ENCODE measurements at places on chromosomes 7 and 10.
A peak's percentile ranks its signal among the peaks of the same experiment; 100 is the strongest.

DNA sequence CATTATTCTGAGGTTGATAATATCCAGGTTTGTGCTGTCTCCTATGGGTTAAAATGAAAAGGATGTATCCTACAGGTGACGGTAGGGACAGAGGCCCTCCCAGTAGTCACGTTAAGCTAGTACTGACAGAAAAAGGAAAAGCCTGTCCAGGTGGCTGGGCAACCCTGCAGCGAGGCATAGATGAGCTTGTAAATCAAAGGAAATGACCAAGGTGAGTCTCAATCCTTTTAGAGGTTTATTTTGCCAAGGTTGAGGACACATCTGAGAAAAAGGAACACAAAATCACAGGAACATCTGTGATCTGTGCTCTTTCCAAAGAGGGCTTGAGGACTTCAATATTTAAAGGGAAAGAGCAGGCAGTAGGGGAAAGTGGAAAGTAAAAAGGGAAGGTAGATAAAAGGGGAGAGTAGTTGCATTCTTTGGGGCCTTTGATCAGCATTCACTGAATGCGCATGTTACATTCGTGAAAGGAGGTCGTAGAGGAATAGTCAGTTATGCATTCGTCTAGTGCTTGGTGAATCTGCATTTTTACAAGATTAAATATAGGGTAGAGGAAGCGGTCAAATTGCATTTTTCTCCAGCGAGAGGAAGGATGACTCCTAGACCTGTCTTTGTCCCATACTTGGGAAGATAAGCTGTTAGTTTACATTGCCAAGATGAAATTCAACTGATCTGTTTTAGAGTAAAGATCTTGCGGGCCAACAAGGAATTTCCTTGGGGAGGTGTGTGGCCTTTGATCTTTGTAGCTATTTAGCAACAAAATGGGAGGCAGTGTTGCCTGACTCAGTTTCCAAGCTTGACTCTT is 884 bp upstream of the GSTO1 start:
- no peak for DNase-seq

DNA sequence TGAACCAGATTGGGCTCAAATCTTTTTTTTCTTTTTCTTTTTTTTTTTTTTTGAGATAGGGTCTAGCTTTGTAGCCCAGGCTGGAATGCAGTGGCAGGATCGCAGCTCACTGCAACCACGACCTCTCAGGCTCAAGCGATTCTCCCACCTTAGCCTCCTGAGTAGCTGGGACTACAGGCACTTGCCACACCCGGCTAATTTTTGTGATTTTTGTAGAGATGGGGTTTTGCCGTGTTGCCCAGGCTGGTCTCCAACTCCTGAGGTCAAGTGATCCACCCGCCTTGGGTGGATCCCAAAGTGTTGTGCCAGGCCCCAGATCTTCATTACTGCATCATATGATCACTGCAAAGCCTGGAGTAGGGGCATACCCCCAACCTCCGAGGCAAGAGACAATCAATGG is 2.8 kb downstream of the DNAJC30 start:
- DNase-seq, result no peak

DNA sequence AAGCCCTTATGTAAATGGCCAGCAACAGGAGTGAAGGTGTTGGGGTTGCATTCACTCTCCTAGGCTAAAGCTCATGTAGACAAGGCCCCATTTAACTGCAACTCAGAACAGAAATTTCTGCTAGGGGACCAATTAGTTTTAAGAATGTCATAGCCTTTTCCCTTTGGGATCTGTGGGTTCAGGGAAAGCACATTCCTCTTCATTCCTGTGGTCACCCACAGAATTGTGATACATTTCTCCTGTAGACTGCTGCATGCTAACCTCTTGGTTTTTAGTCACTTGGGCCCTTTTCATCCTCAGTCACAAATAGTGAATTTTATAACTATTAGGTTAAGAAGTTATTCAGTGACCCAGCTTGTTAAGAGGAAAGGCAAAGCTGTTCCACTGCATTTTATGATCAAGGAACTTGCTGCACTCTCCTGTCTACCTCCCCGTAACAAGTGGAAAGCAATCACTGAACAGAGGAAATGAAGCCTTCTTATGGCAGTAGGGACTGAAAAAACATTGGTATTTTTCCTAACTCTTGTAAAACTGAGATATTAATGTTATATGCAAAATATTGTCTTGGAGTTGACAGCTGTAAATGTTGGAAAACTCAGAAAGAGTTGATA is 124.9 kb downstream of the SND1 start:
- DNase-seq, result no peak

DNA sequence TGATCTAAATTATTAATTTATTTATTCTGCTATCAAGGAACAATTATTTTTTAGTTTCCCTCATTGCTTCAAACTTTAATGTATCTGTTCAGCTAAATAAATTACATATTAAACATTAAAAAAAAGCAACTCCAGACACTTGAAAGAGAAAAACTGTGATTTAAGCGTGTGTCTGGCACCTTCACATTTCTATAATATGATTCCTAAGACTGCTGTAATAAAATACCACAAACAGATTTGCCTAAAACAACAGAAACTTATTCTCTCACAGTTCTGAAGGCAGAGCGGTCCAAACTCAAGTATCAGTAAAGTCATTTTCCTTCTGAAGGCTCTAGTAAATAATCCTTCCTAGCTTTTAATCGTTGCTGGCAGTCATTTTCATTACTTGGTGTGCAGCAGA is 580.4 kb upstream of the KCND2 start:
- no peak for DNase-seq

DNA sequence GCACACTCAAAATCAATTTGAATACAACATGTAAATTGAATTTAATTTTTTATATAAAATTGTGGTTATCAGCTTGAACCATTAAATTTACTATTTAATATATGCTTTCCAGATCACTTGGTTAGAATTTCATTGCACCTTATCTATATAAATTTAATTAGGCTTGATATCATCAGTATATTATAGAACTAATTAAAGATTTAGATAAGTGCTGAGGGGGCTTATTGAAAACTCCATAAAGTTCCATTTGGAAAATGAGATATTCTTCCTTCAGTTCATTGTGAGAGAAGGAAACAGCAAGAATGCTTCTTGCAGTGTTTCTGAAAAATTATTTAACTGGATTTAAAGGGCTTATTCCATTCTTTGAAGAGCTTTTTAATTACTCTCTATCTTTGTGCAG is 85.7 kb upstream of the LRGUK start:
- DNase-seq, result no peak

DNA sequence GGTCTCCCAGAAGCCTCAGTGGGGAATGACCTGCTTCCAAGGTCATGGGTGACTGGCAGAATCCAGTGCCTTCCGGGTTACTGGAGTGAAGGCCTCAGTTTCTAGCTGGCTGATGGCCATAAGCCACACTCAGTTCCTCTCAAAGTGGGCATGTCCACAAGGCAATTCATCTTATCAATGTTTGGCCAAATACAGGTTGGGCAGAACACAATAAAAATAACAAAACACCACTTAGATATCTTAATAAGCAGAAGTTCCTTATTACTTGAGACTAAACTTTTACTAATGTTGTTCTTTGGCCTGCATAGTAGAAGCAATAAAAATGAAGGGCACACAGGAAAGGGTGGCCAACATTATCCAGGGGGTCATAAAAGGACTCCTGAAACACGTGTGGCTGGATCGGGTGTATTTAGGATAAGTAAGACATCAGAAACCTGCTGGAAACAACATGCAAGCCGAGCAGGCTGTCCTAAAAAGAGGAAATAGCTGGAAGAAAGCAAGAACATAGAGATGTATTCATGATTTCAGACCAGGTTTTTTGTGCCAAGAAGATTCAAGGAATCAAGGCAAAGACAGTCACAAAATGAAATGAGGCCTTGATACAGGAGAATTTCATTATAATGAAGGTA is 19.6 kb upstream of the AKR1C2 start:
- no peak for DNase-seq

GRCh38 chr10:118754229-118754555 is 578 bp downstream of the CACUL1 start:
- peak; percentile 38 for DNase-seq

GRCh38 chr10:1078668-1079067 is 22.5 kb downstream of the WDR37 start:
- no peak for DNase-seq

GRCh38 chr7:45599851-45600706 is 25.9 kb downstream of the ADCY1 start:
- DNase-seq, result no peak

- DNase-seq, result peak; percentile 75
Measured at GRCh38 chr10:119595134-119595675, 1.6 kb downstream of the TIAL1 start.

DNA sequence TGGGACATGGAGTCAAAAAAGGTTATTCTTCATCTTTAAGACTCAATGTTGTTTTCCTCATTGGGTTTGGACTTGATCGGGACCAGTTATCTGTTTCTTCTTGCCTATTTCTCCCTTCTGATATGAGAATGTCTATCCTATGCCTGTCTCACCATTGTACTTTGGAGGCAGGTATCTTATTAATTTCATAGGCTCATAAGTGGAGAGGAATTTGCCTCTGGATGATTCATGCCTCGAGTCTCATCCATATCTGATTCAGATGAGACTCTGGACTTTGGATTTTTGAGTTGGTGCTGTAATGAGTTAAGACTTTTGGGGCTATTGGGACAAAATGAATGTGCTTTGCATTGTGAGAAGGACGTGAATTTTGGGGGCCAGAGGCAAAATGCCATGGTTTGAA is 36.2 kb upstream of the CCDC7 start:
- peak; percentile 54 for DNase-seq

DNA sequence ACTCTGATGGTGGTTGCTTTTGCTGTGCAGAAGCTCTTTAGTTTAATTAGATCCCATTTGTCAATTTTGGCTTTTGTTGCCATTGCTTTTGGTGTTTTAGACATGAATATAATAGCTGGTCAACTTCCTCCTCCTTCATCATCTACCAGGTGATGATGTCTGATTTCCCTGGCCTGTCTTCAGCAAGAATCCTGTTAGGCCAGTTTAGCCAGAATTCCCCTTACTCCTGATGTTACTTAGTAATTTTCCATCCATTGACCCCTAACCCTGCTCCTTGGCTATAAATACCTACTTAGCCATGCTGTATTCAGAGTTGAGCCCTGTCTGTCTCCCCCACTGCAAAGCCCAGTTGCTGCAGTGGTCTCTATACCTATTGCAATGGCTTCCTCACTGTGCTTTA is 91.4 kb downstream of the ZNF777 start:
- DNase-seq, result peak; percentile 65

DNA sequence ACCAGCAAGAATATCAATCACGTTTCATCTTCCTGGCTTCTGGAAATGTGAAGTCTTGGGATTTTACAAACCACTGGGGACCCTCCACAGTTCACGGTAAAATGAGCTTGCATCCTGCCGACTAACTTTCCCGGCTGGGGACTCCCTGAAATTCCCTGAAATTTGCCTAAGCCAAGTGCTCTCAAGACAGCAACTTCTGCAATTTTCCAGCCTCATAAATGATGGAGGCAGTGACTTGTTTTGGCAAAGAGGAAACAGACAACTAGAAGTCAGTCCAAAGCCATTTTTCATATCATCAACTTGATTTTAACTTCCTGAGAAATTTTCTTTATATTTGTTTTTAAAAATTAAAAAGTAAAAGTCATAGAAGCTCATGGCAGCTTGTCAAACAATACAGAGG is 212.3 kb downstream of the FANK1 start:
- no peak for DNase-seq

- DNase-seq, result no peak
Measured at GRCh38 chr7:12629816-12630512, 57.5 kb upstream of the ARL4A start.

- DNase-seq, result no peak
Measured at GRCh38 chr10:116721547-116722392, 20.6 kb downstream of the HSPA12A start.

GRCh38 chr10:71319042-71319799 is at the start of gene SLC29A3:
SLC29A3 (plus strand) TSS chr10:71319259; CDS start chr10:71319310, 51 bp downstream.
- peak; percentile 57 for DNase-seq

DNA sequence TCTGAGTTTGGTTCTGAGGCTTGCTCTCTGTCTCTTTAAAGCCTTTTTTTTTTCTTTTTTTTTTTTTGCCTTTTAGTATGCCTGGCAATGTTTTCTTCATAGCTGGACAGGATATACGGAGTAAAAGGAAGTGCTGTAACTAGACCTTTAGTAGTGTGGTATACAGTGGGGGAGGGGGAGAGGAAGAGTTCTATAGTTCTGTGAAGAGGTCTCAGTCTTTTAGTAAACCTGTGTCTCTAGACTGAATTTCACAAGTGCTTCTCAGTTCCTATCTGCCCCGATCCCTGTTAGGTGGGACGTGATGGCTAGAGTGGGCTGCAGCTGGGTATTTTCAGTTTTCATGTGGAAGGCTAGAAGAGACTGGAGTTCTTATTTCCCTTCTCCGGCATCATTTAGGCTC is 3.1 kb upstream of the ABCC2 start:
- peak; percentile 72 for DNase-seq

DNA sequence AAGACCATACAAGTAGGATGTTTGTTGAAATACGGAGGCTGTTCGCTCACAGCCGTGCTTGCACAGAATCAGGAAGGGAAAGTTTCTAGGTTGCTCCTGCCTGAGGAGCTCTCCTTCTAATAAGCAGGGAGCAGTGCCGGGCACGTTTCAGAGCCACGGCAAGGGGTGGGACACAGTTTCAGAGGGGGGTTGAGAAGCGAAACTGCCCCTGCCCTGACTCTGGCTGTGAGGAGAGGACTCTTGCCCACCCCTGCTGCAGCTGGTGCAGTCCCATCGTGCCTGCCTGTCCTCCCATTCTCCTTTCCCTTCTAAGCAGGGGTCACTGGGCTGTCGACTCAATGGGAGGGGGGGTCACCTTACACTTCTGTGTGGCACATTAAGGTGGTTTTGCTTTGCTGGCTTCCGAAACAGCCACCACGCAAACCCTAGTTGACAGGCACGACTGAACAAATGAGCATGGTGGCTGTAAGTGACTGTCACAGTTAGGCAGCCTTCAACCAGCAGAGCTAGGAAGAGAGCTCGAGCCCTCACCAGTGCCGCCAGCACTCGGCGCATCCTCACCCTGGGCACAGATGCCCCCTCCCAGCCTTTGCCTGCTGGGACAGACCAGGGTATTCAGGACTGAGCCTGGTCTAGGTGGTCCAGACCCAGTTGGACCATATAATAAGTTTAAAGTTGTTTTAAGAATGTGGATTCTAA is 37.5 kb downstream of the ZNF467 start:
- DNase-seq, result no peak

DNA sequence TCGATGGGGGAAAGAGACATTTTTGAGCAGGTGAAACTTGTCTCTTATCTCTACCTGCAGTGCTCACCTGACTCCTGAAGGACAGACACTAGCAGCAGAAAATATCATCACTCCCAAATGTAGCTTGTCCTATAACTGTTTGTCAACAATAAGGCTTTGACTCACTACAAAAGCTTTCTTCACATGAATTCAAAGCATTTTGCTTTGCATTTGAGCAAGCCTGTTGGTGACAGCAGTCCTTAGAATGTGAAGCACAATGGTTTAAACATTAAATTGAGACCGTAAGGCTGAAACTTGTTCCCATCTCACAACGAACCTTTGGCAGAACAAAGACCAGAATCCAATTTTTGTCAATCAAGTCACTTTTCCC is 30.6 kb upstream of the ZNRF2 start:
- DNase-seq, result no peak

DNA sequence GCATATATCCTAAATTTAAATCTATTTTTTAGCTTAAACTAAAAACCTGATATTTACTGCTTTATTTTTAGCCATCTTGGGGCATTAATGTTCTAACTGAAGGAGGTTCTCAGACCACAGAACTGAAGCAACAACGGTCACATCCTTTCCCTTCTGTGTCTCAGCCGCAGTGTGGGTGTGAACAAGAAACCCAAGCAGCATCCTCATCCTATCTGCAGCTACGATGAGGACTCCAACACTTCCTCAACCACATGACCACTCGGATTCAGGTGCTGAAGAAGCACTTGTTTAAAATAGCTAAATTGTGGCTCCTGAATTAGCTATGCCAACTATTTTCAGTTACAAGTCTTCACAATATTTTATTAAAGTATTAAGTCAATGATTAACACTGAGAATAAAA is 5.3 kb downstream of the ESYT2 start:
- no peak for DNase-seq

- peak; percentile 52 for DNase-seq
Measured at GRCh38 chr7:94436018-94436604, 41.4 kb downstream of the COL1A2 start.
